Hepatocyte (in vitro differentiated cells): ENCODE measurements at places on chromosomes 16 and 17.

- DNase-seq: no peak
- no peak overlapping the region for H3K27ac ChIP-seq
- peaks cover 4% of the 10 kb centered on the region for H3K27me3 ChIP-seq
- H3K4me1 ChIP-seq: peaks cover 11% of the 10 kb centered on the region
Measured at GRCh38 chr16:1909561-1910231, 8.5 kb downstream of the HS3ST6 start.

DNA sequence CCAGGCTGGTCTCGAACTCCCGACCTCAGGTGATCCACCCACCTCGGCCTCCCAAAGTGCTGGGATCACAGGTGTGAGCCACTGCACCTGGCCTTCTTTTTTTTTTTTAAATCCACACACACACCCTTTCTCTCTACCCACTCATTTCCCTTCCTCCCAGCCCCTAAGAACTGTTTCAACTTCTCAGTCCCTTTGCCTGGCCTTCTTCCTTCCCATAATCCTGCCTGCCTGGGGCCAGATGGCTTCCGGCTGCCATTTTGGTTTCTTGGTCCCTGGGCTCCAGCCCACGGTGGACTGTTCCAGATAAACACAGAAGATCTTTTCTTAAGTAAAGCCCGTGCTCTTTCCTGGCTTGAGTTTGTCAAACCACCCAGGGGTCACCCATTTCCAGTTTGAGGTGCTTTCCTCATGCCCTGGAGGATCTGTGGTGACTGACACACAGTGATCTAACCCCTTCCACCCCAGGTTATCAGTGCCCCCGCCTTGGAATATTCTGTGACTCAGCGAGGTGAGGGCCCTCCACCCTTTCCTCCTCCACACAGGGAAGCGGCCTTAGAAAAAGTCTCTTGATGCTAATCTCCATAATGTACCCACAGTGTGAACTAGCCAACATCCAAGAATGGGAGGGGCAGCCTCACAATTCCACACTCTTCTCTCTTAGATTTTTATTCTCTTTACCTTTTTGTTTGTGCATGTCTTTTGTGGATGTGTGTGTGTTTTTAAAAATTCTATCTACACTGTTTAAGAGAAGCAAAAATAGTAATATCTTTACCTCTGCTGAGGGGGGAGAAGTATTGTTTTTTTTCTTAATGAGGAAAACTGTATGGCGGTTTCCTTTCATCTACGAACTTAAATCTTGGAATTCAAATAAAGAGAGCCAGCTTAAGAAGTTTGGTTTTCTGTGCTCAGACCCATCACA is 60.0 kb downstream of the CRISPLD2 start:
- H3K27me3 ChIP-seq: no peaks in the 10 kb centered on the region
- H3K4me1 ChIP-seq: no peaks in the 10 kb centered on the region
- peak; percentile 52 for DNase-seq
- no peak overlapping the region for H3K4me3 ChIP-seq

DNA sequence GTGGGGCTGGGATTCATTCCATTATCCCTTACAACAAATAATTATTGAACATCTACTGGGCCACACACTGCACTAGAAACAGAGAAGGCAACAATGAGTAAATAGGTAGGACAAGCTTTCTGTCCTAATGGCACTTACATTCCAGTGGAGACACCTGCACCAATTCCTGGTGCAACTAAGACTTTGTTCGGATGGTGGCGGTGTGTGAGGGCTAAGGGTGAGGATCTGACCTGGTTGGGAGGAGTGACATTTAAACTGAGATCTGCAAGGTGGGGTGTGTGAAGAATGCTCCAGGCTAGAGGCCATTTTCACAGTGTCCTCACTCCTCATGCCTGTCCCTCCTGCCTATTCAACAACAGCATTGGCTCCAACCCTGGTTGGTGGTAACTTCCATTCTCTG is 510.0 kb downstream of the XYLT1 start:
- no peaks in the 10 kb centered on the region for H3K36me3 ChIP-seq
- DNase-seq: no peak
- no peak overlapping the region for H3K4me3 ChIP-seq
- no peak overlapping the region for H3K27ac ChIP-seq

GRCh38 chr17:61458000-61458399 is 5.8 kb downstream of the TBX4 start:
- H3K4me3 ChIP-seq: no peak overlapping the region
- peak overlapping the region; percentile 98 for H3K27ac ChIP-seq
- DNase-seq: no peak
- H3K27me3 ChIP-seq: peaks cover 29% of the 10 kb centered on the region
- H3K36me3 ChIP-seq: no peaks in the 10 kb centered on the region

GRCh38 chr17:65545705-65546523 is 15.5 kb downstream of the AXIN2 start:
- H3K27me3 ChIP-seq: no peaks in the 10 kb centered on the region
- no peaks in the 10 kb centered on the region for H3K36me3 ChIP-seq
- peak overlapping the region; percentile 95 for H3K27ac ChIP-seq

GRCh38 chr16:4026854-4027253 is 89.4 kb downstream of the ADCY9 start:
- H3K4me1 ChIP-seq: no peaks in the 10 kb centered on the region
- no peak overlapping the region for H3K27ac ChIP-seq
- no peak overlapping the region for H3K4me3 ChIP-seq
- no peak for DNase-seq

DNA sequence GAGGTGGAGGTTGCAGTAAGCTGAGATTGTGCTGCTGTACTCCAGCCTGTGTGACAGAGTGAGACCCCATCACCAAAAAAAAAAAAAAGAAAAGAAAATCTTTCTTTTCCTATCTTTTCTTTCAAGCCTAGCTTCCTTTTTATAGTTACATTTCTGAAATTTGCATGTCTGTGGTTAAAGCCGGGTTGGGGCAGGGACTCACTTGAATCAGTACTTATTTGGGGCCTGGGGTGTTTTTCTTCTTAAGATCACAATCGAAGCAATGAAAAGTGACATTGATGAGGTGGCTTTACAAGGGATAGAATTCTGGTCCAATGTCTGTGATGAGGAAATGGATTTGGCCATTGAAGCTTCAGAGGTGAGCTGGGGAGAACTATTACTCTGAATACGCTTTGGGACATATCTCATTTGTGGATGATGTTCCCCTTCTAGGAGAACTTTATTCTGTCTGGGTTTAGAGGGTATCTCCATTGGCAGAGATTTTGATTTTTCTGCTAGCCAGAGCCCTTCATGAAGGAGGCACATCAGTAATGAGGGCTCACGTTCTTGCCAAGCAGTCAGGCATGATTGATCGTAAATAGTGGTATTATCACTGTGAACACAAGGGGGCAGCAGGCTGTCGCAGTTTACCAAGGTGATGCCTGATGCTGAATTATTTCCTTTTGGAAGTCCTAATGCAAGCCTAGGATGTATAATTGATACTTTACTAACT is 14.3 kb downstream of the KPNB1 start:
- H3K4me3 ChIP-seq: no peak overlapping the region
- peak; percentile 74 for DNase-seq
- H3K36me3 ChIP-seq: peaks cover 19% of the 10 kb centered on the region
- H3K27ac ChIP-seq: no peak overlapping the region
- H3K27me3 ChIP-seq: no peaks in the 10 kb centered on the region

DNA sequence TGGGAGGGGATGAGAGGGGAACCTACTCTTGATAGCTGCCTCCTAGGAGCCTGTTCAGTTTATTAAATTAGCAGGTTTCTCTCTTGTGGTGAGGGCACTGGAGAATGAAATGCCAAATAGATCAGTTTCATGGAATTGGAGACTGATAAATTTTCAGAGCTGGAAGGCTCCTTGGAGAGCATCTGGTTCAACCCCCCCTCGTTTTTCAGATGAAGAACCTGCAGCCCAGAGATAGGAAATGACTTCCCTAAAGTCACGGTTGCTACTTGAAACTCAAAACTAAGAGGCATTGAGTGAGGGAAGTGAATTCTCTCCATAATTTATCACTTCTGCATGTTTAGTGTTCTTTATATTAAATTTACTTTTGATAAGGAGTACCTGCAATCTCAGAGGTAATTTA is 366.0 kb upstream of the CCL2 start:
- H3K27ac ChIP-seq: no peak overlapping the region
- no peaks in the 10 kb centered on the region for H3K4me1 ChIP-seq
- no peaks in the 10 kb centered on the region for H3K36me3 ChIP-seq
- no peak for DNase-seq

- H3K27me3 ChIP-seq: no peaks in the 10 kb centered on the region
- no peaks in the 10 kb centered on the region for H3K36me3 ChIP-seq
- no peak for DNase-seq
- no peak overlapping the region for H3K27ac ChIP-seq
- H3K4me3 ChIP-seq: no peak overlapping the region
Measured at GRCh38 chr17:3469529-3469928, 2.1 kb downstream of the SPATA22 start.

DNA sequence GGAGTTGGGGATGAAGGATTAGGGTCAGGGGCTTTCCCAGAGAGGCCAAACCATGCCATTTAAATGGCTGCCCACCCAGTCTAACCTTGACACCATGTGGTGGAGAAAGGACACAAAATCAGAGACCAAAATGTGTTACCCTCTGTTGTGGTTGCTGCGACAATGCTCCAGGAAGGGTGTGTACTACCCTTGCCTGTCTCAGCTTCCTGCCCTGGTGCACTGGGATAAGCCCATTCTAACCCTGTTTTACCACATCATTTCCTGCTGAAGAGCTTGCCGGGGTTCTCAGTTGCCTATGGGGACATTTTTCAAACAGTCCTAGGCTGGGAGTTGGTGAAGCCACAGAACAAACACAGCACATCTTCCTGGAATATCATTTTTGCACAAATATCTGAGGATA is 4.9 kb downstream of the OR4D1 start:
- H3K27me3 ChIP-seq: peaks cover 94% of the 10 kb centered on the region
- no peaks in the 10 kb centered on the region for H3K4me1 ChIP-seq
- no peak overlapping the region for H3K4me3 ChIP-seq
- no peaks in the 10 kb centered on the region for H3K36me3 ChIP-seq
- DNase-seq: no peak

DNA sequence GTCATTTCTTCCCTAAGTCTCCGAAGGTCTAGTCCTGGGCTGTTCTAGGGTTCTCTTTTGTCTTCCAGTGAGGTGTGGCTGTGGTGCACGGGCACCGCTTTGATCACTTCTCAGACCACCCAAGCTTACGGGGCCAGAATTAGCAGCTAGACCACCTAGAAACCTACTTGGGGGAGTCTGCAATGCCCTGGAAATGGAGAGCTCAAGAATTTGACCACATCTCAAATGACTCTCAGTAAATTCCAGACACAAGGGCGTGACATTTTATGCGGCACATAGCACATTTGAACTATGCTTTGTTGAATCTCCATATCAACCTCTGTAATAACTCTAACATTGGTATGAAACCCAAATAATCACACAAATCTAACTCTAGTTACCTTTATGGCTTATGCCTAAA is 24.9 kb downstream of the TRIM16 start:
- DNase-seq: no peak
- no peak overlapping the region for H3K4me3 ChIP-seq
- H3K27ac ChIP-seq: no peak overlapping the region
- H3K27me3 ChIP-seq: no peaks in the 10 kb centered on the region

DNA sequence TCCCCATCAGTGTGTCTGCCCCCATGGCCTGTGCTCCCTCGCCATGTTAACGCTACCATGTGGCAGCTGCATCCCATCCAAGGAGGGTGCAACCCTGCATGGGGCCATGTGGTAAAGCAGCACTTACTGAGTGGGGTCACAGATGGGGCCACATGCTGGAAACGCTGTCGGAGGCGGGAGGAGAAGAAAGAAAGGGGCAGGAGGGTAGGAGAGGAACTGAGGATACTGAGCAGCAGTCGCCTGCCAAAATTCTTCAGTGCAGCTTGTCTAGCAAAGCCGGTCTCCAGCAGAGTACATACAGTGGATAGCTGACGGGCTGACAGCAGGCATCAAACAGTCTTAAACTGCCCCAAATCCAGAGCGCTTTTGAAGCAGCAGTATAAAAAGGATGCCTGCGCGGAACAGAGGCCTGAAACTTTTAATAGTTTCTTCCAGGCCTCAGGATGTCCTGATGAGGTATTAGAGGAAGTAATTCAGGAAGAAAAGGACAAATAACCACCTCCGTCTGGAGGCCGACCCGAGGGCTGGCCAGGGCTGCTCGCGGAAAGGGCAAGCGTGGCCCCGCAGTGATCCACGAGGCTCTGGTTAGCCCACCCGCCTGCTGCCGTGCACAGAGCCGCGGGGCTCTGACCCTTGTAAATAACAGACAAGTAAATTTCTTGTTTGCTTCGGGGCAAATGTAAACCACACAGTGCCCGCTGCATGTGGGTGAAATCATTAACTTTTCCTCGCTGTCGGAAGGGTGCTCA is 149.0 kb downstream of the CCDC182 start:
- H3K27ac ChIP-seq: no peak overlapping the region
- H3K4me3 ChIP-seq: no peak overlapping the region
- DNase-seq: no peak
- H3K27me3 ChIP-seq: no peaks in the 10 kb centered on the region
- no peaks in the 10 kb centered on the region for H3K36me3 ChIP-seq
- peaks cover 6% of the 10 kb centered on the region for H3K4me1 ChIP-seq

- no peaks in the 10 kb centered on the region for H3K36me3 ChIP-seq
- H3K27me3 ChIP-seq: no peaks in the 10 kb centered on the region
- H3K4me3 ChIP-seq: no peak overlapping the region
- no peak overlapping the region for H3K27ac ChIP-seq
- DNase-seq: no peak
Measured at GRCh38 chr17:50815400-50815799, 20.0 kb upstream of the WFIKKN2 start.
